CD8-positive, alpha-beta memory T cell (primary cell): ENCODE measurements at places on chromosomes 1 and 21. TPM values are rescaled to one million over a fixed set of nuclear protein-coding genes. Genes with fewer than 3 reads are reported as not detected.

The FTCD gene
- total RNA-seq = not detected

The CFH gene
- total RNA-seq = 0.93 TPM

The MPL gene
- not detected for total RNA-seq

The REN gene
- total RNA-seq = not detected

The NES gene
- total RNA-seq = not detected

The NOC2L gene
- total RNA-seq = 175 TPM

The APCS gene
- total RNA-seq = not detected

The SPRR3 gene
- total RNA-seq = not detected

The TNFSF18 gene
- not detected for total RNA-seq

The MYOG gene
- not detected for total RNA-seq

The CA6 gene
- 1.4 TPM for total RNA-seq

The PLA2G2D gene
- total RNA-seq = not detected

The S100A14 gene
- total RNA-seq = not detected

The TMEM200B gene
- total RNA-seq = 0.31 TPM

The ZNF695 gene
- 0.38 TPM for total RNA-seq

The MMP23B gene
- total RNA-seq = 2.1 TPM

The LRRIQ3 gene
- 2.9 TPM for total RNA-seq

The VTCN1 gene
- total RNA-seq = not detected

The CACNA1S gene
- total RNA-seq = not detected

The VAV3 gene
- total RNA-seq = 4.4 TPM

The GPX7 gene
- total RNA-seq = 30.0 TPM

The KRTAP19-1 gene
- not detected for total RNA-seq

The NRDC gene
- total RNA-seq = 129 TPM

The KCNK2 gene
- not detected for total RNA-seq

The PCP4L1 gene
- not detected for total RNA-seq

The TLCD4 gene
- total RNA-seq = 0.04 TPM

The C1QA gene
- 0.53 TPM for total RNA-seq

The S100A3 gene
- not detected for total RNA-seq

The FOXD2 gene
- total RNA-seq = 0.22 TPM

The AMY1C gene
- total RNA-seq = not detected

The LMX1A gene
- not detected for total RNA-seq

The FAM167B gene
- total RNA-seq = 0.63 TPM

The GNG4 gene
- 5.6 TPM for total RNA-seq

The MSH4 gene
- 0.50 TPM for total RNA-seq

The PTGS2 gene
- total RNA-seq = 3.1 TPM

The LAMB3 gene
- total RNA-seq = 0.92 TPM

The GRIK3 gene
- not detected for total RNA-seq

The PAQR6 gene
- 1.9 TPM for total RNA-seq

The KIAA0040 gene
- total RNA-seq = 30.4 TPM

The CLDN17 gene
- total RNA-seq = not detected
